HT1080 (cell line): ENCODE measurements at places on chromosomes 3 and 15.

GRCh38 chr15:63833021-63833696 is 589 bp downstream of the HERC1 start:
- DNase-seq: peak; percentile 7

- peak; percentile 54 for DNase-seq
Observed at GRCh38 chr3:58167431-58168351, 43.1 kb downstream of the DNASE1L3 start.

DNA sequence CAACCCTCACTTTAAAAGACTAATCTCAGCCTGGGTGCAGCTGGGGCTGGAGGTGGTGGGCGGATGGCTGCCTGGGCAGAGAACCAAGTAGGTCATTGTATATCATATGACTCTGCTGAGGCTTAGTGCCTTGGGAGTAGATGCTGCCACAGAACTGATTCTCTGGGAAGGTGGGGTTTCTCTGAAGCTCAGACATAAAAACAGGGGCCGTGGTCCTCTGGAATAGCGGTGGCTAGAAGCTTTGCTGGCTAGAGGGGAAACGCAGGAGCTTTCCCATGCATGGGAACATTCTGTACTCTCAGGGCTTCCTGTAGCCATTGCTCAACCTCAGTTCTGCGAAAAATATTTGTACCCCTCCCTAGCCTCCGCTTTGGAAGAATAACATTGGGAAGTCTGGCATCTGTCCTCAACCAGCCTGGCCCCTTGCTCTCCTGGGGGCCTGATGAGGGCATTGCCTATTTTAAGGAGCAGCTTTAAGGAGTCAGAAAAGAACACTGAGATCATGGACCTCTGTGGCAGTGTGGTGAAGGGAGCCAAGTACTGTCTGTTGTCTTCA is 14.7 kb downstream of the TIMP4 start:
- no peak for DNase-seq

GRCh38 chr3:88742674-88743507 is 364.5 kb upstream of the EPHA3 start:
- DNase-seq: no peak

GRCh38 chr3:187935623-187936156 is 190.4 kb upstream of the BCL6 start:
- peak; percentile 28 for DNase-seq

DNA sequence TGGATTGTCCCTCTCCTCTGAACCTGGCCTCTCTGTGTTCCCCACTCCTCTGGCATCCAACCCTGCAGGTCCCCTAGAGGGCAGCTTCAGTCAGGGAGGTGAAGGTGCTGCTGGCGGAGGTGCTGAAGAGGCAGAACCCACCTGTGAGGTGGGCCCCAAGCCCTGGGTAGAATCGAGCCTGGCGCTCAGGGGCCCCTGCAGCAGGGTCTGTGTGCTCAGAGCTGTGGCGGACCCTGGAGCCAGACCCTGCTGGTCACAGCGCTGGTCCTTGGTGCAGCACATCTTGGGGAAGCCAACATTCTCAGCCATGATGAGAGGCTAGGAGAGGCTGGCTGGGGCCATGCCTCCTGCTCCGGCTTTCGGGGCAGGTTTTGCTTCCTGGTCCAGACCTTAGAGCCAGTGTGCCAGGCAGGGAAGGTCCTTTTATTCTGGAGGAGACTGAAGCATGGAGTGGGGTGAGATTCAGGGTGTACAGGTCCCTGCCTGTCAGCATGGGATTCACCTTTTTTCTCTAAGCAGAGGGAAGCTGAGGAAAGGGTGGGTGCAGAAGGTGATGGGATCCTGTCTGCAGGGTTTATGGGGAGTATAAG is 54.7 kb upstream of the TAMM41 start:
- no peak for DNase-seq

DNA sequence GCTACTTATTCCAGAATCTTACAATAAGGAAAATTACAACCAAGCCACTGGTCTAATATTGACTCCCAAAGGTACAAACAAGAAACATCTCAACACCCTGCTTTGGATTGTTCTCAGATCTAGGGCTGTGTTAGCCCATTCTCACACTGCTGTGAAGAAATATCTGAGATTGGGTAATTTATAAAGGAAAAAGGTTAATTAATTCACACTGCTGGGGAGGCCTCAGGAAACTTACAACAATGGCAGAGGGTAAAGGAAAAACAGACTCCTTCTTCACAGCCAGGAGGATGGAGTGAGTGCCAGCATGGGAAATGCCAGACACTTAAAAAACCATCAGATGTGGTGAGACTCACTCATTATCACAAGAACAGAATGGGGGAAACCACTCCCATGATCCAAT is 208.3 kb downstream of the ULK4 start:
- no peak for DNase-seq

GRCh38 chr3:196274585-196274984 is 12.9 kb downstream of the PCYT1A start:
- peak; percentile 65 for DNase-seq

- DNase-seq: peak; percentile 27
Observed at GRCh38 chr15:62275831-62276230, 110.7 kb upstream of the C2CD4B start.

GRCh38 chr3:113927556-113927955 is 20.3 kb upstream of the ZDHHC23 start:
- DNase-seq: no peak

GRCh38 chr3:196406811-196407470 is 25.3 kb downstream of the UBXN7 start:
- DNase-seq: no peak

GRCh38 chr3:170804078-170804477 is 65.9 kb downstream of the RPL22L1 start:
- DNase-seq: no peak

DNA sequence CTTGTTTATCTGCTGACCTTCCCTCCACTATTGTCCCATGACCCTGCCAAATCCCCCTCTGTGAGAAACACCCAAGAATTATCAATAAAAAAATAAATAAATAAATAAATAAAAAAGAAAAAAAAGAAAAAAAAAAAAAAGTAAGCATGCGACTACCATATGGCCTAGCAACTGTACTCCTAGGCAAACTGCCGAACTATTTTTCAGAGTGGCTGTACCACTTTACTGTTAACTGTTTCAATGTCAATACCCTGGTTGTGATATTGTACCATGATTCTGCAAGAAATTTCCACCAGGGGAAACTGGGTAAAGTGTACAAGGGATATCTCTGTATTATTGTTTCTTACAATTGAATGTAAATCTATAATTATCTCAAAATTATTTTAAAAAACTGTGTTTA is 41.3 kb upstream of the MAP4 start:
- DNase-seq: no peak

DNA sequence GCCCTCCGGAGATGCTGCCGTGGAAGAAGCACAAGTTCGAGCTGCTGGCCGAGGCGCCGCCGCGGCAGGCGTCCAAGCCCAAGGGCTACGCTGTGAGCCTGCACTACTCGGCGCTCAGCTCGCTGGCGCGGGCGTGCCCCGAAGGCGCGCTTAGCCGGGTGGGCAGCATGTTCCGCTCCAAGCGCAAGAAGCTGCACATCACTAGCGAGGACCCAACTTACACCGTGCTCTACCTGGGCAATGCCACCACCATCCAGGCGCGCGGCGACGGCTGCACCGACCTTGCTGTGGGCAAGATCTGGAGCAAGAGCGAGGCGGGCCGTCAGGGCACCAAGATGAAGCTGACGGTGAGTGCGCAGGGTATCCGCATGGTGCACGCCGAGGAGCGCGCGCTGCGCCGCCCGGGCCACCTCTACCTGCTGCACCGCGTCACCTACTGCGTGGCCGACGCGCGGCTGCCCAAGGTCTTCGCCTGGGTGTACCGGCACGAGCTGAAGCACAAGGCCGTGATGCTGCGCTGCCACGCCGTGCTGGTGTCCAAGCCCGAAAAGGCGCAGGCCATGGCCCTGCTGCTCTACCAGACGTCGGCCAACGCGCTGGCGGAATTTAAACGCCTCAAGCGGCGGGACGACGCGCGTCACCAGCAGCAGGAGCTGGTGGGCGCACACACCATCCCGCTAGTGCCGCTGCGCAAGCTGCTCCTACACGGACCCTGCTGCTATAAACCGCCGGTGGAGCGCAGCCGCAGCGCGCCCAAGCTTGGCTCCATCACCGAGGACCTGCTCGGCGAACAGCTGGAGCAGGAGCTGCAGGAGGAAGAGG is 1.3 kb downstream of the FAM43A start:
- no peak for DNase-seq

GRCh38 chr3:294581-294980 is 98.0 kb downstream of the CHL1 start:
- no peak for DNase-seq

- DNase-seq: peak; percentile 89
Observed at GRCh38 chr3:186209810-186210752, 101.2 kb upstream of the ETV5 start.

- no peak for DNase-seq
Observed at GRCh38 chr3:32372213-32372490, 19.5 kb upstream of the CMTM7 start.

DNA sequence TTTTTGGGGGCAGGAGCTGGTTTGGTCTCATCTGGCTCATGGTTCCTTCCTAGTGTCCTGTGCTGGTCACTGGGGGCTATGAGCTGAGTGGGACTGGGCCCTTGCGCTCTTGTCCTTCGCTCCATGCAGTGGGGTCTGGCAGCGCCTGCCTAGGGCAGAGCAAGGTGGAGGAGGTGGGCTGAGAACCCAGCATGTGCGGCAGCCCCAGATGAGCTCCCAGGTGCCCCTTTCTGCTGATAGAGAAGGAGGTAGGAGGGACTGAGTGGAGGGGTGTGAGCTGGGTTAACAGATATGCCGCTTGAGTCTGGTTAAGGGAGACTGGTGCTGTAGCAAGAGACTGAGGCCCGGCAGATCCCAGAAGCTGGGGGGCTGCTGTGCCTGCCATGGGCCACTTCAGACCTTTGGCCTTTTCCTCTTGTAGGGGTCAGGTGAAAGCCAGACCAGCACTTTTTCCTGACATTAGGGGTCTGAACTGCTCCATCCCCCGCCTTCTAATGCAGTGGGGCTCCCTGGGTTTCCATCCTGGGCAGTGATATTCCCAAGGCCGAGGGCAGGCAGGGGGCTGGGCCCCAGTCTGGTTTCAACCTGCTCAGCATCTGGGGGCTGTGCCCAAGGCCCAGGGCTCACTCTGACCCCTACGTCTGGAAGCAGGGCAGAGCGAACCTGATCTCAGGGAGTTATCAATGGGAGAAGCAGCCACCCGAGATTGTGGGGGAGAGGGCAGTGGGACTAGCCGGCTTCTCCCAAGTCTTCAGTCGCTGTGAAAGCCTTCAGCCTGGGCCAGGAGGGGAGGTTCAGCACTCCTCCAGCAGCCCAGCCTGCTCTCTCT is 62.9 kb upstream of the PRR23C start:
- no peak for DNase-seq

DNA sequence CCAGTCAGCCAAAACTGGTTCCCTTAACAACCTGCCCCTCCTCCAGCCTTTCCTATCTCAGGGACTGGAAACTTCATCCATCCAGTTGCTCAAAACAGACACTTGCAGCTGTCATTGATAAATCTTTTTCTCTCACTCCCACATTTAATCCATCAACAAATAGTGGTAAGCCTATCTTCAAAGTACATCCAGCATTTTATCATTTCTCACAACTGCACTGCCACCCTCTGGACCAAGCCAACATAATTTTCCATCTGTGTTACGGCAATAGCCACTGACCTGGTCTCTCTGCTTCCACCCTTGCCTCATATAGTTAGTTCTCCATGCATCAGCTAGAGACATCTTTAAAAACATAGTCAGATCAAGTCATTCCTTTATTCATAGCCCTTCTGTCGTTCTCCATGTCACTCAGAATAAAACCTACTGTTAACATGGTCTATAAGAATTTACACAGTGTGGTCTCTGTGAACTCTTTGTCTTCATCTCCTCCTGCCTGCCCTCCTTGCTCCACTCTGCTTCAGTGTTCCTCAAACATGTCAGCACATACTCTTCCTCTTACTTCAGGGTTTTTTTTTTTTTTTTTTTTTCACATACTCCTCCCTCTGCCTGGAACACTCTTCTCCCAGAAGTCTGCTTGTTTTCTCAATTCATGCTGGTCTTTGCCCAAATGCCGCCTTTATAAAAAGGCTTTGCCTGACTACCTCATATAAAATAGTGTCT is 102.5 kb upstream of the COL6A5 start:
- peak; percentile 27 for DNase-seq

GRCh38 chr3:112327371-112327951 is 5.5 kb upstream of the CD200 start:
- DNase-seq: peak; percentile 62

- no peak for DNase-seq
Observed at GRCh38 chr15:56939257-56939656, 20.8 kb downstream of the TCF12 start.

DNA sequence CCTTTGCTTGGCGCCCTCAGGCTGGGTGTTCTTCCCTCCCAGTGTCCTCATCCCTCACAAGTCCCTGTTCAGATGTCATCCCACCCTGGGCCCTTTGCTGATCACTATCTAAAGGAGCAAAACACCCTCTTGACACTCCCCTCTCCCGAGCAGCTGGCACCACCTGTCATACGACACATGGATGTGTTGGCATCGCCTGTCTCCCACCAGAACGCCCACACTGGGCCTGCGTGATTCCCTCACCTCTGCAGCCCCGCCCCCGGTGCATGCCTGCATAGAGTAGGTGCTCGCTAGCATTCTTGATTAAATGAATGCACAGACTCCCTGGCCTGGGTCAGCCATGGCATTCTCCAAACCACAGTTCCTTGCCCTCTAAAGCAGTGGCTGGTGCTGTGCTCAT is 75.8 kb downstream of the DNAJB8 start:
- no peak for DNase-seq

- DNase-seq: no peak
Observed at GRCh38 chr15:80482696-80483095, 78.5 kb downstream of the ARNT2 start.

DNA sequence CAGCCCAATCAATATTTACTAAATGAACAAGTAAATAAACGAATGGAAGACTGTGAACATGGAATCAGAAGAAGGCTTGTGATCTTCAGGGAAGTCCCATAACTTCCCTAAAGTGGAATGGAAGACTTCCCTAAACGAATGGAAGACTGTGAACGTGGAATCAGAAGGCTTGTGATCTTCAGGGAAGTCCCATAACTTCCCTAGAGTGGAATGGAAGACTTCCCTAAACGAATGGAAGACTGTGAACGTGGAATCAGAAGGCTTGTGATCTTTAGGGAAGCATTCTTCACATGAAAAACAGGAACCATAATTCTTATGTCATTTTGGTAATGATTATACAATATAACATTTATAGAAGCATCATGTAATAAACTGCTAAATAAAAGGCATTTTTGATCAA is 38.8 kb downstream of the EOGT start:
- no peak for DNase-seq

GRCh38 chr3:132549890-132550578 is 47.0 kb upstream of the ACKR4 start:
- DNase-seq: peak; percentile 90

GRCh38 chr3:192514754-192515663 is 212.3 kb downstream of the FGF12 start:
- DNase-seq: no peak

- DNase-seq: no peak
Observed at GRCh38 chr3:155663467-155664212, 81.2 kb downstream of the PLCH1 start.
